ENCODE measurements at places on chromosomes 5 and 9.

DNA sequence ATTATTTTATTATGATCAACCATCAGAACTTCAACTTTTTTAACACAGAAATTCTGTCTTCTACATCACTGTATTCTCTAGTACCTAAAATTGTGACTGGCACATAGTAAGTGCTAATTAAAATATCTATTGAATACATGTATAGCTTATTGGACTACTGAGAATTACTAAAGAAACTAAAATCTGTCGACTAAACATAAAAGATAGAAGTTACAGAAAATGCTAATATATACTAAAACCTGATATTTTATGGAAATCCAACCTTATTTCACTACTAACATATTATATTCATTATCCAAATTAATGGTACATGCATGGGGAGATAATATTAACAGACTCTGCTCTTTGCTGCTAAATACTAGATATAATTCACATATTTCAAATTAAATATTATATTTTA is 153.6 kb downstream of the DTWD2 start:
- no peak overlapping the region for H3K4me3 ChIP-seq
- no peaks in the 10 kb centered on the region for H3K36me3 ChIP-seq
- no peak for DNase-seq
- H3K27me3 ChIP-seq = no peaks in the 10 kb centered on the region
- H3K27ac ChIP-seq = no peak overlapping the region
- no peaks in the 10 kb centered on the region for H3K4me1 ChIP-seq

GRCh38 chr5:115433918-115434317 is 110.7 kb downstream of the FEM1C start:
- H3K4me1 ChIP-seq = no peaks in the 10 kb centered on the region
- no peak for DNase-seq
- H3K4me3 ChIP-seq = no peak overlapping the region
- H3K36me3 ChIP-seq = no peaks in the 10 kb centered on the region
- no peaks in the 10 kb centered on the region for H3K27me3 ChIP-seq

GRCh38 chr9:121557581-121558447 is 58.2 kb upstream of the GGTA1 start:
- H3K4me1 ChIP-seq = peaks cover 12% of the 10 kb centered on the region
- DNase-seq = no peak
- no peaks in the 10 kb centered on the region for H3K27me3 ChIP-seq
- no peaks in the 10 kb centered on the region for H3K36me3 ChIP-seq
- H3K4me3 ChIP-seq = no peak overlapping the region

GRCh38 chr5:147530530-147531389 is 20.9 kb upstream of the DPYSL3 start:
- no peaks in the 10 kb centered on the region for H3K36me3 ChIP-seq
- H3K27me3 ChIP-seq = no peaks in the 10 kb centered on the region
- H3K27ac ChIP-seq = no peak overlapping the region

DNA sequence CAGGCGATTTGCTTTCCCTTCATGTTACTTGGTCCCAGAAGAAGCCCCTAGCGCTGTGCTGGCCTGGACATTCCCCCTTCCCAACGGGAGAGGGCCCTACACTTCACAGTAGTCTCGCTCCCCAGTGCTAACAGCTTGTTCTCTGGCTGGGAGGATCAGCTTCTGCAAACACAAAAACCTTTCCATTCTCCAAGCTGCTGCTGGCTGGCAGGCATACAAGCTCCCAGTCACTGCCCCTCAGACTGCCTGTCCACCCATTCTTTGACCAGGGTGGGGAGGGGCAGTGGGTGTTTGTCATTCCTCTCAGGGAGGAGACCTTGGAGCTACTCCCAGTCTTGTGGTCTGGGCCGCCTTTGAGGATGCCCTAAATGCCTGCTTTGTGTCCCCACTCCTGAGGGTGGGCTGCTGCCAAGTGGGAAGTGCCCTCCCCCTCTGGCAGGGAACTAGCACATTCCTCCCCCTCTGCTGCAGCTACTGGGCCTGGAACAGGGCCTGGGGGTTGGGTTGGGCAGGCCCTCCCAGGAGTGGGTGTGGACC is 20.8 kb downstream of the ENHO start:
- H3K27ac ChIP-seq = no peak overlapping the region
- no peaks in the 10 kb centered on the region for H3K36me3 ChIP-seq
- DNase-seq = no peak
- H3K4me1 ChIP-seq = no peaks in the 10 kb centered on the region
- H3K27me3 ChIP-seq = no peaks in the 10 kb centered on the region

DNA sequence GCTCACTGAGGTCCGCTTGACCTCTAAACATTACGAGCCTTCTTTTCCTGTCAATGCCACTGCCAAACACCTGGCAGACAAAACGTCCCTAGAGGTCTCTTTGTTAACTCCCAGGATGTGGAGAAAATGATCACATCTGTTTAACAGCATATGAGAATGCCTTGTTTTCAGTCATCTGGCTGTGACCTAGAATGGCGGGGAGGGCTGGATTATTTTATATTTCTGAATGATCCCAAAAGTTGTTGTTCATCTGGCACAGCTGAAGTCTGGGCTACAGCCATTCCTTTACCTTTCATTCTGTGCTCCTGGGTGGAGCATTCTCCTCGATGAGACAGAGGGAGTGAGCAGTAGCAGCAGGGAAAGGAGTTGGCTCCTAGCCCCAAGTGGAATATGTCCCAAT is 138.2 kb downstream of the PRDM6 start:
- no peaks in the 10 kb centered on the region for H3K36me3 ChIP-seq
- H3K4me1 ChIP-seq = no peaks in the 10 kb centered on the region
- no peak overlapping the region for H3K27ac ChIP-seq
- no peak for DNase-seq

GRCh38 chr5:53035868-53036381 is 46.8 kb downstream of the ITGA2 start:
- H3K27ac ChIP-seq = no peak overlapping the region
- peaks cover 10% of the 10 kb centered on the region for H3K4me1 ChIP-seq
- H3K36me3 ChIP-seq = no peaks in the 10 kb centered on the region

GRCh38 chr5:148230240-148230639 is 8.1 kb upstream of the MARCOL start:
- no peaks in the 10 kb centered on the region for H3K27me3 ChIP-seq
- H3K4me1 ChIP-seq = no peaks in the 10 kb centered on the region
- no peak overlapping the region for H3K27ac ChIP-seq
- no peak overlapping the region for H3K4me3 ChIP-seq
- no peak for DNase-seq

GRCh38 chr9:7273575-7273974 is 515.8 kb downstream of the KDM4C start:
- no peak for DNase-seq
- no peak overlapping the region for H3K4me3 ChIP-seq
- H3K27me3 ChIP-seq = no peaks in the 10 kb centered on the region
- H3K27ac ChIP-seq = no peak overlapping the region
- H3K36me3 ChIP-seq = no peaks in the 10 kb centered on the region

DNA sequence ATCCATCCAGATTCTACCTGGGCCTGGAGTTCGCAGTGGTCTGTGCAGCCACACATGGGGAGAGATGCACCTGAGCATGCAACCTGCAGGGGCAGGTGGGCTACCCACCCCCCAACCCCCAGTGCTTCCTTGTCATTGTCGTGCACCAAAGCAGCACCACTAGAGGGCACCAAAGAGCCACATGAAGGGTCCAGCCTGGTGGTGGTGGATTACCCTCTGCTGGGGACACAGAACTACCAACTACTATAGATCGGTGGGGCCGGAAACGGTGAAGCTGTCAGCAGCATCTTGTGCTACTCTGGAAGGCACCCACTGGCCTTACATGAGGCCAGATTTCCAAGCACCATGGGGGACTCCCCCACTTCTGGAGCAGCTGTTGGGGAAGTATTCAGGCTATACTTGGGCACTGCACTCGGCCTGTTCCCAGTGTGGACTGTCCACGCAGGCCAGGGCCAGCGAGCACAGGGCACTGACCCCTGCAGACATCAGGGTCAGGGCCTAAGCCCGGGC is 60.2 kb upstream of the TBC1D2 start:
- DNase-seq = peak; percentile 58
- no peak overlapping the region for H3K4me3 ChIP-seq
- no peaks in the 10 kb centered on the region for H3K36me3 ChIP-seq
- no peak overlapping the region for H3K27ac ChIP-seq

Measured in CD8-positive, alpha-beta memory T cell (primary cell).